ENCODE measurements at places on chromosomes 5 and 9. TPM values are rescaled to one million over a fixed set of nuclear protein-coding genes. Genes with fewer than 3 reads are reported as not detected.

GRCh38 chr5:32767948-32768467 is 56.9 kb downstream of the NPR3 start:
- DNase-seq: no peak

- no peak for DNase-seq
Observed at GRCh38 chr5:24232041-24232440, 412.7 kb downstream of the CDH10 start.

- DNase-seq: no peak
Observed at GRCh38 chr9:15248081-15248480, 58.9 kb downstream of the TTC39B start.

GRCh38 chr5:15691521-15691920 is 191.5 kb downstream of the FBXL7 start:
- no peak for DNase-seq

DNA sequence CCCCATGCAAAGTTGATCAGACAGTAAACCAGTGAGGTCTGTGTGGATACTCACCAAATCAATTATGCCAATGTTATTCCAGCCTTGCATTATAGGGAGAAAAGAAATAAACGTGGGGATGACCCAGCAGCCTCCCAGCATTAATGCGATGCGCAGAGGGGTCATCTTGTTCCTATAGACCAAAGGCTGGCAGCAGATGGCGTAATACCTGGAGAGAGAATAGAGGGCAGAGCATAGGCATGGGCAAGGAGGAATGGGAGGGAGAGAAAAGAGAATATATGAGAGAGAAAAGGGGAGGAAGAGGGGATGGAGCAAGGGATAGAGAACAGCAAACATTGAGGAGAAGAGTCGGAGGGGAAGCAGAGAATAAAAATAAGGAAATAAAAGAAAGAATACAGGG is 131.2 kb downstream of the HTR4 start:
- DNase-seq: no peak

DNA sequence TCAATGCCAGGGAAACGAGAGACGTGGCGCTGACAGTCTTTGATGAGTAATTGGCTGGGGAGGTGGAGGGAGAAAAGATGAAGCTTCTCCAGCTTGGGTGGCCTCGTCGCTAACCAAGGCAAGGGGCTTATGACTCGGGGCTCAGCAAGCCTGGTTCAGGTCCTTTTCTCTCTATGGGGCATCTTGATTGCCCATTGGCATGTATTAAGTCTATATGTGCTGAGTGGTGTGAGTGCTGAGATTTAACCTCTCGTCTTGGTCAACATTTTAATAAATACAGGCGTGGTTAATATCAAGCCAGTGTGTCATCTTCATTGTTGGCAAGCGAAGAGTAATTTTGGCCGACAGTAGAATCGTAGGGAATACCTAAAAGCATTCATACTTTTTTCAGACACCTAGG is 85.9 kb downstream of the RAI14 start:
- DNase-seq: no peak

- DNase-seq: no peak
Observed at GRCh38 chr5:43154469-43154868, 33.8 kb downstream of the ZNF131 start.

GRCh38 chr5:53323511-53323910 is 156.9 kb upstream of the FST start:
- no peak for DNase-seq

RLN2 gene
- total RNA-seq: 0.60 TPM

NOXA1 gene
- 0.34 TPM for total RNA-seq

ENTREP1 gene
- not detected for total RNA-seq

CD274 gene
- 58.4 TPM for total RNA-seq

C9orf50 gene
- total RNA-seq: not detected

LECT2 gene
- total RNA-seq: not detected
